Fibroblast of skin of scalp (primary cell): ENCODE measurements at places on chromosomes 16 and 17.
A peak's percentile ranks its signal among the peaks of the same experiment; 100 is the strongest.

DNA sequence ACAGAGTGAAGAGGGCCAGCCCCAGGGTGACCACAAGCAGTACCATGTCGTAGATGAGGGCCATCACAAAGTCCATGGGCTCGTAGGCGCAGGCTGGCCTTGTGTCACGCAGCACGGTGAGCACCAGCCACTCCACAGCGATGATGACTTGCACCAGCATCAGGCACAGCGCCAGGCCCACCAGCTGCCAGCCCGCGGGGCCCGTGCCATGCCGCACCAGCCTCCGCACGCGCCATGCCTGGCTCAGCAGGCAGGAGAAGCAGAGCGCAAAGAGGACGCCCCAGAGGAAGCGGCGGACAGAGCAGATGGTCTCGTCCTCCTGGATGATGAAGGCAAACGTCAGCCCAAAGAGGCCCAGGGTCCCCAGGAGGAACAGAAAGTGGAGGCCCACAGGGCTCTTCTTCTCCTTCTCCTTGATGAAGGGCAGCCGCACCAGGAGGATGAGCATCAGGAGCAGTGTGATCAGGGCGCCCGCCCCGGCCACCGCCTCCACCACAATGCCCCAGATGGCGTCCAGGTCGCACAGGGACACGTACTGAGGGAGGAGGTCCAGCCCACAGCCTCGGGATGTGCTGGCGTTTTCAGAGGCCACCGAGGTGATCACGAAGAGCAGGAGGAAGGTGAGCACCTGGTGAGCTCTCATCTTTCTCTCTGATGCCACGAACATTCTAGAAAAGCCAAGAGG, 12.3 kb downstream of the GPRC5B start:
- no peak for DNase-seq

GRCh38 chr16:79401782-79402181, 198.8 kb downstream of the MAF start:
- no peak for DNase-seq

DNA sequence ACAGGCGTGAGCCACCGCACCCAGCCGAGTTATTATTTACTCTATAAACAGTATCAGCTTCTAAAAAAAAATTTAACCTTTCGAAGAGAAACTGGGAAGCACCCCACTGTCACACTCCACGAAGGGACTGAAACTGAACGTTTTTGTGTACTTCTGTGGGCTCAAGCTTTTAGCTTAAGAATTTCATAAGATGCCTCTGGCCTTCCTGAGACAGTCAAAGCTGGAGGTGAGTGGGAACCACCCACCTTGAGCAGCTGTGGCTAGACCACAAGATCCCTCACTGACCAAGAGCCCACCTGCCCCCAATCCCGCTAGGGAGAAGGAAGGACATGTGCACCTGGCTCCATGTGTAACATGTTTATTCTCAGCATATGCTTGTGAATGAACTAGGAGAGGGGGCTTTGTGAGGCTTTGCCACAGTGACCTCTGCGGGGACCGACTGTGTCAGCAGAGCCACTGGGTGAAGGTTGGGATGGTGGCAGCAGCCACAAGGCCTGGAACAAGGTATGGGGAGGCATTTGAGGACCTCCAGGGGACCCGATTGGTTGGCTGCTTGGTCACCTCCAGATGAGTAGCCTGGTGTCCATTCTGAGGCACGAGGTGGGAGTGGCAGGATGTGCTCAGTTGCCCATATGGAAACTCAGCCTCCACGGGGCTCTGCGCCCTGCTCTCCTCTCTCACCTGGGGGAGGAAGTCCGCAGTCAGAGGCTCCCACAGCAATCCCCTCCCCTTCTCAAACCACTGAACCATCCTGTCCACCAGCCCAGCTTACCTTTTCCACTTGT, 4.8 kb downstream of the DPEP3 start:
- no peak for DNase-seq

GRCh38 chr16:11783319-11784037, 13.6 kb downstream of the ZC3H7A start:
- peak; percentile 54 for DNase-seq

- no peak for DNase-seq
Observed at GRCh38 chr17:10757067-10757466, 27.2 kb upstream of the TMEM220 start.

GRCh38 chr16:20830372-20830771, 24.0 kb downstream of the REXO5 start:
- no peak for DNase-seq

- no peak for DNase-seq
Observed at GRCh38 chr16:17321824-17322223, 148.9 kb downstream of the XYLT1 start.

- no peak for DNase-seq
Observed at GRCh38 chr16:57536306-57537193, at the start of gene CCDC102A. Gene CCDC102A, minus strand, starts transcription at chr16:57536571. Its CDS starts 7,394 bp downstream, at chr16:57529177.

- DNase-seq = no peak
Observed at GRCh38 chr16:12784076-12784475, 19.6 kb downstream of the CPPED1 start.

DNA sequence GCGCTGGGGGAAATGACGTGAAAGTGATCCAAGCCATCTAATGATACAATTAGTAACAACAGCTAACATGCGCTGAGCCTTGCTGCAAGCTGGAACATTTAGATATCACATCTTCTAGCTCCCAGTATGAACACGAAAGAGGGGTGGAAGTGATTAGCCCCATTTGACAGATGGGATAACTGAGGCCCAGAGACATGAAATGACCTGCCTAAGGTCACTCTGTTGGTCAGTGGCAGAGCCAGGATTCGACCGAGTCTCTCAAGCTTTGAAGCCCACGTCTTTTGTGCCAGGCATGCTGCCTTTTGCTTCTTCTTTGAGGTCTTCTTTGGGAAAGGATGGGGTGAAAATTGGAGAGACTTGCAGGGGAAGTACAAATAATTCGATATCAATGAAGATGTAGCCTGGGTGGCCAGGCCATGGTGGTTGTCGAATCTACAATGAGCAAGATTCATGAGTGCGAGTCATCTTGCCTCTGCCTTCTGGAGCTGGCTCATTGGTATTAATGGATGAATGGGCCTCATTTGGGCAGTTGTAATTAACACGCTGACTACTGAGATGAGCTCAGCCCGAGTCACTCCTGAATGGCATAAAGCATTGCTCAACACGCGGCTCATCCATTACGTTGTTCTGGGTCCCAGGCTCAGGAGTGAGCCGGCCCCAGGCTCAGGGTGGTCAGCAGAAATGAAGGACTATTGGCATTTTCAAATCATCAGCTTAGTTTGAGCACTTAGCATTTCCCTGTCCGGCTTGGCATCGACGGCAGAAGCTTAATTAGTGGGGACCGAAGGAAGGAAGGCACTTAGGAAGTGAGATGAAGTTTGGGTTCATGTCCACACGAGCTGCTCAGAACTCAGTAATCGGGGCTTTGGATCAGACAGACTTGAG, 28.0 kb upstream of the GPRC5B start:
- peak; percentile 57 for DNase-seq

DNA sequence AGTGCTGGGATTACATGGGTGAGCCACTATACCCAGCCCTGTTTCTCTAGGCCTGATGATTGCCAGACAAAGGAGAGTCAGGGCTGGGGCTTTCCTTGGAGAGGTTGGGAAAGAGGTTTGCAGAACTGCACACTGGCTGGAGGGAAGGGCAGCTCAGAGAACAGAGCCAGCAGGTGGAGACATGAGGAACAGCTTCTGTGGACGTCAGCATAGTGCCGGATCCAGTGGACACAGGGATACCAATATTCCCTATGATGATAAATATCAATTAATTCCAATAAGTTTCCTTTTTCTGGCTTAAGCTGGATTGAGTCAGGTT, 43.2 kb upstream of the SCNN1B start:
- no peak for DNase-seq

DNA sequence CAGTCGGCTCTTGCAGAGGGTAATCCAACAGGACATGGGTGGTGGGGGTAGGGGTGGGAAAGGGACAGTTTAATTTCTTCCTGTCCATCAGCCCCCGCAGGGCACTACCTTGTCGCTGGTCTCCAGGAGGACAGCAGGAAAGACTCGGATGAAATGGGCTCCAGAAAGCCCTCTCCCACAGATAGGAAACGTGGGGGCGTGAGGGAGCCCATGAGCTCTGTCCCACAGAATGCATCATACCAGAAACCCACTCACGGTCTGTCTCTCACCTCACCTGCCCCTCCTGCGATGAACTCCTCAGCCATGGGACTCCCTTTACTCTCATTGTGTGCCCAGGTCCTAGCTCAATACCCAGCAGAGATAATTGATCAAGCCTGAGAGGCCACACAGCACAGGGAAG, 240.1 kb downstream of the GSG1L start:
- DNase-seq = no peak

DNA sequence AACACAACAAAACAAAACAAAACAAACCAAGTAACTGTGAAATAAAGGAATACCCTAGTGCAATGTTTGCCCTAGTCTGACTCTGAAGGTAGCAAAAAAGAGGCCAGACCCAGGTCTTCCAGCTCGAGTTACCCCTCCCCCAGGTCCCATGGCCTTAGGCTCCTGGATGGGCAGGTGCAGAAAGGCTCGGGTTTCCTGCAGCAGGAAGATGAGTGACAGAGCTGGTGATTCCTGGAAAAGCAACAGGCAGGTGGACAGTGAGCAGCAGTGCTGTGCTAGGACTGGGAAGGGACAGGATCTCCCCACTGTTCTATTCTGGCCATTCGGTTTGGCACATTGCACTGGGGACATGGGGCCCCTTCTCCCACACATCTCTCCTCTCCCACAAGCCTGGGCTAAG, 42.9 kb upstream of the MRTFB start:
- DNase-seq = no peak

GRCh38 chr17:67855504-67856324, 30.4 kb downstream of the BPTF start:
- no peak for DNase-seq

GRCh38 chr16:22694887-22695382, 119.0 kb upstream of the HS3ST2 start:
- DNase-seq = peak; percentile 92

DNA sequence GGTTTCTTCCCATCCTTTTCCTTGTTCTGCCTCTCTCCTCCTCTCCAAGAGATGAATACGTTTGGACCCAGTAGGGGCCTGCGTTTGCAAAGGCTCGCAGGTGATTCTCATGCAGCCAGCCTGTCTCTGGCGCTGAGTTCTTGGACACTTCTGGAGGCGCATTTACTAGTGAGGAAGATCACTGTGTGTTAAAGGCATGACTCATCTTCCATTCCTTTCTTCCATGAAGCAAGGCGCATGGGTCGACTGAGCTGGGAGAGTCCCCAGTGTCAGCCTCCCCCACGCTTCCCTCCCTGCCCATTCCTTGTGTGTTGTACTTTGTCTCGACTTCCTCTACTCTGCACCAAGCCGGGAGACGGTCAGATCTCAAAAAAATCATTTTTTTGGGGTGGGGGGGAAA, 159.9 kb upstream of the EEF2KMT start:
- no peak for DNase-seq

- DNase-seq = no peak
Observed at GRCh38 chr16:28105954-28106353, 42.4 kb upstream of the GSG1L start.
